ENCODE measurements at places on chromosomes 5 and 9.

DNA sequence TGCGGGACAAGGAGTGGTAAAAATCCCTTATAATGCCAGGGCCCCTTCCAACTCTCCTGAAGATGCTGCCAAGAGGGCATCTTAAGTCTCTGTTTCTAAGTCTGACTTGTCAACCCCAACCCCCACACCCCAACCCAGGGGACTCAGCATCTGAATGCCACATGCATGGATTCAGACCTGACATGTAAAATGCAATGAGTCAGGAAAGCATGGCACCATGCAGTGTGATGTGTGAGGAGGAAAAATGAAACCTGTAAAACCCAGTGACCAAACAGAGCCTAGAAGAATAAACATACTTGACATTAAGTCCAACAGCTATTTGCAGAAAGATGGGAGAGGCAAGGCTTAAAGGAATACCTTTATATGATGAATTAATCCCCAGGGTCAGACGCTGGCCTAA, 112.4 kb downstream of the ASTN2 start:
- no peak for DNase-seq

GRCh38 chr9:69431777-69432176, 106.8 kb downstream of the ENTREP1 start:
- no peak for DNase-seq

GRCh38 chr9:126805554-126806262, 868 bp downstream of the ZBTB43 start:
- peak; percentile 72 for DNase-seq

DNA sequence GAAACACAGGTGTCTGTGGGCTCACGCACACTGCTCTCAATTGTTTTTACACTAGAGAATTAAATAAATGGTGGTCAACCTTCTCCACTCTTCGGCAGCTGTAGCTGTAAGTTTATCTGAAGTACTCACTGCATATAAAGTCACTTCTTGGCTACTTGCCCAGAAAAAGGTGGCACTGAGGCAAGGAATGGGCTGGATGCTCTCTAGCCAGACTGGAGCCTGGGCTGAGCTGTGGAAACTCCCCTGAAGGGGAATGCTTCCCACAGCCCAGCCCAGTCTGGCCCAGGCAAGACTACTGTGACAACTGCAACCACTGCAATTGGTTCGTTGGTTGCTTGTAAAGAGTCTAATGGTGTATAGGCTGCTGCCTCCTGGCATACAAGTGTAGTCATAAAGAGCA, 4.5 kb downstream of the LEAP2 start:
- DNase-seq, result no peak

GRCh38 chr9:1416261-1416660, 366.1 kb downstream of the DMRT2 start:
- no peak for DNase-seq

DNA sequence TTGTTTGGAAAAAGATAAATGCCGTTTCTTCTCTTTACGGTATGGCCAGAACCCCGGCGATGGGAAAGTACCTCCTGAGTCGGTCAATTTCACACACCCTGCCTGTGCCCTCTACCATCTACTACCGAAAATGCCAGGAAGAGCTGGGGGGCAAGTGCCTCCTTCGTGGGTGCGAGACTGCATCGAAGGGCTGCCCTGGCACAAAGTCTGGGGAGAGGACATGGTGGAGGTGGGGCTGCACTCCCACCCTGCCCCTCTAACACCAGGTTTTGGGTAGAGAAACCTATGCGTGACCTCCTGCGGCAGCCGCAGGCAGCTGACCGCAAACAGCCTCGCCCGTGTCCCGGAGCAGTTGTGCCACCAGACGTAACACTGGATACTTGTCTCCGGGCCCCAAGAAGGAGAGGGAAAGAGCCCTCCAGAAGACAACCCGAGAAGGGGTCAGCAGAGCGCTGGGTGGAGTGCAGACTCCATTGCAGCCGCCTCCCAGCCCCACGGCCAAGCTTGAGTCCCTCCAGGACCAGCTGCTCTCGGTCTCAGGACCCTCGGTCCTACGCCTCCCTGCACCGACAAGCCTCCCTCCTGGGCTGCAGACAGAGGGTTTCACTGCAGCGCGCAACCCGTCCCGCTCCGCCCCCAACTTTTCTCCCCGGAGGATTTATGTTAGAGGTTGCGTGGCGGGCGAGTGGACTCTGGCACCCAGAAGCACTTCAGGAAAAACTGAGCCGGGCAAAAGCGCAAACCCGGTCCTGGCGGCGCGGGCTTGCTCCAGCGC, 823 bp upstream of the PRDM6 start:
- DNase-seq, result peak; percentile 43

GRCh38 chr9:37976714-37977477, 73.0 kb upstream of the SLC25A51 start:
- no peak for DNase-seq

GRCh38 chr5:398475-399295, 44.3 kb upstream of the EXOC3 start:
- no peak for DNase-seq

GRCh38 chr9:26264709-26265601, 586.7 kb upstream of the TUSC1 start:
- DNase-seq, result no peak

GRCh38 chr9:107142430-107142829, 140.6 kb upstream of the RAD23B start:
- DNase-seq, result no peak

DNA sequence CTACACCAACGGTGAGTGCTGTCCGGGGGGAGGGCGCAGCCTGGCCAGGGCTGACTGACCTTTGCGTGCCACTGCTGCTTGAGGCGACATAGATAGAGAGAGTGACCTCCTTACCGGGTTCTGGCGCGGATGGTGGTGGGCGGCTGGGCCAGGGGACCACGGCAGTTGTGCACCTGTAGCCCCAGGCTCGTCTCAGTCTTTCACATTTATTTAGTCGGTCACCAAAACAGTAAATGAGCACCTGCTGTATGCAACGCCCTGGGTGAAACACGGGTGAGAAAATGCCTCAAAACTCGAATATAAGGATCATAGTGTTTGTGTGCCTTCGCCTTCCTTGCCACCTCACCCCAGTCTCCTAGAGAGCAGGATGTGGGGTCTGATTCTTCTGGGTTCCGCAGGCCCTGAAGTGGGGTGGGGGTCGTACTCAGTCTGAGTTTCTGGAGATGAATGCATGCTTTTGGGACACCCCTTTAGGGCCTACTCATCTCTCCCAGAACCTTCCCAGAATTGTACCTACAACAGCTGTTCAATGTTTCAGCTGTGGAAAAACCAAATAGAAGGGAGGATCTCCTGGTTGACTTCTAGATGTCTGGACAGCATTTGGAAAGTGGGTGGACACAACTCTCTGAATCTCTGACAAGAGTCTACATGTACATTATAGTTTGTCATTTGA, 714 bp downstream of the SEC24A start:
- DNase-seq, result peak; percentile 23

DNA sequence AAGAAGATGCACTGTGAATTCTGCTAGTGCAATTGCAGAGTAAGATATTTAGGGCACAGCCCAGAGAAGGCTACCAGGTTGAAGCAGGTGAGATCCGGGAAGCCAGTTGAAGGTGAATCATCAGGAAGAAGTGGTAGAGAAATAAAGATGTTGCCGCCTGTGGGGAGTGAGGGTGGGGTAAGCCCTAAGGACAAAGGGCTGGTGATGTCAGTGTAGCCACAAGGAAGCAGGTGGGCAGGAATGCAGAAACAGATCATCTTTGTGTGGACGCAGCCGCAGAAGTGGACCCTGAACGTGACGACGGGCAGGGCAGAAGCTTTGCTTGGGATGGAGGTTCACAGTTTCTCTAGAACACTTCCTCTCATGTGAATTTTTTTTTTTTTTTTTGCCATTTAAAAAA, 164.2 kb downstream of the ACTL7B start:
- no peak for DNase-seq

GRCh38 chr5:163544041-163544440, 38.6 kb downstream of the MAT2B start:
- no peak for DNase-seq

- DNase-seq, result no peak
Observed at GRCh38 chr9:94625835-94626234, 13.5 kb downstream of the FBP1 start.

GRCh38 chr9:89805571-89806292, 200.9 kb downstream of the GADD45G start:
- no peak for DNase-seq

GRCh38 chr9:4923580-4924544, 61.2 kb upstream of the JAK2 start:
- peak; percentile 60 for DNase-seq

GRCh38 chr5:4513381-4513780, 626.7 kb upstream of the ADAMTS16 start:
- DNase-seq, result no peak

DNA sequence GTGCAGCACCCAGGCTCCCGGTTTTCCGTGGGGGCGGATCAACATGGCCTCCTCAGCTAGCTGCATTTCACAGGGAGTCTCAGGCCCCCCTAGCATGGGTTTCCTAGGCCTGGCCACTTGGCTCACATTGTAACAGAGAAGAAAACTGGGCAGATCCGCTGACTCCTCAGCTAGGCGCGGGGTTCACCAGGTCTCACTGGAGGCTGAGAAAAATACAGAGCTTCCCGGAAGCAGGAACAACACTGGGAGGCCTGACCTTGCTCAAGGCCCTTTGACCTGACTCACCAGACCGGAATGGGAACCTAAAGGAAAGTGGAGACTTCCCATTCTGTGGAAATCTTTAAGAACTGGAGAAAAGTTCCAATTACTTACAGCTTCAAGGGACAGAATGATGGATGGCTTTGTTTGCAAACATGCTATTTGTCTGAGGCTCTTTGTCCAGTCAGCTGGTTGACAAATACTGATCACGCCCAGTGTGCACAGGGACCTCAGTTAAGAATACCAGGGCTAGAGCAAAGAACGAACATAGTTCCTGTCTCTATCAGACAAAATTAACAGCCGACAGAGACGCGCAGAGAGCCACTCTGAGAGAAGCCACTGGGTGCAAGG, 88.7 kb upstream of the LRRTM2 start:
- no peak for DNase-seq

- DNase-seq, result no peak
Observed at GRCh38 chr9:2055203-2055658, 40.1 kb downstream of the SMARCA2 start.

DNA sequence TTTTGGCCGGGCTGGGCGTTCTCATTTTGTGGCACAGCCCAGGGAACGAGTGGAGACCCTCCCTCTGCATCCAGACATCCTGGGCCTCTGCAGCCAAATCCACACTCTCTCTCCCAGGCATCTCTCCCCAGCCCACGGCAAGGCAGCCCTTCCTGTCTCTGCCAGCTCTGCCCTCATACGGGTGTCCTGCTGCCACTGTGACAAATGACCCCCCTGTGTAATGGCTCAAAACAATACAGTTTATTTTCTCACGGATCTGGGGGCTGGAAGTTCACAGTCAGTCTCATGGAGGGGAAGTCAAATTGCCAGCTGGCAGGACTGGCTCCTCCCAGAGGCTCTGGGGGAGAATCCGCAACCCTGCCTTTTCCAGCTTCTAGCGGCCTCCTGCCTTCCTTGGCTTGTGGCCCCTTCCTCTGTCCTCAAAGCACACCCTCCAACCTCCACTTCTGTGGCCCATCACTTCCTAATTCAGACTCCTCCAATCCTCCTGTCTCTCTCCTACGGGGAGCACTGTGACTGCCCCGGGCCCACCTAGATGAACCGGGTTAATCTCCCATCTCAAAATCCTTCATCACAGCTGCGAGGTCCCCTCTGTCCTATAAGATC, 70.2 kb upstream of the COL5A1 start:
- DNase-seq, result no peak

DNA sequence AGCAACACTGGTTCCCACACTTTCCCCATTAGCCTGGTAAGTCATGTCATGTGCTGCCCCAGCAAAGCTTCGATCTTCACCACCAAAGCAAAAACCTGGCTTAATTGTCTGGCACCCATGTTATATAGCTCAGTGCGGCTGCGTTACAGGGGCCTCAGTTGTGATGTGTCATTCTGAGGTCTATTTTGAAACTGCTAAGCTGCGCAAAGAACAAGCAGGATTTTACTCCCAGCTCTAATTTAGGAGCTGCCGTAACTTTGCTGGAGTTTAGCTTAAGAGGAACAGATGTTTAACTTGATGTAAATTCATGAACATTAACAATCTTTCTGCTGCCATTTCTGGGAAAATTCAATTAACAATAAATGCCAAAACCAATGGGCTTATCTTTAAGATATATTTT, 274.1 kb downstream of the HSPA4 start:
- DNase-seq, result no peak

DNA sequence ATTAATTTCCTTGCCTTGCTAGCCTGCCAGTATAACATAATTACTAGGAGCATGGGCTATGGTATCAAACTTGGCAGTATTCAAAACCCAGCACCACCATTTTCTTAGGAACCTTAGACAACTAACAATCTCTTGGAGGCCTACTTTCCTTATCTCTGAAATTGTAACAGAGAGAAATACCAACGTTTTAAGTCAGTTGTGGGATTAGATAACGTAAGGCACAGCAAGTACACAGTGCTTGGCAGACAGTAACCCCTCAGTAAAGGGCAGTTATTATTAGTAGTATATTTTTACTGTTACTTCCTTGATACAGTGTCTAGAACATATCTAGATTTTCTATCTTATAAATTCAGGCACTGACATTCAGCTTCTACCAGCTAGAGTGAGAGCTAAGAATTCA, 309.6 kb downstream of the ACTL7B start:
- no peak for DNase-seq

DNA sequence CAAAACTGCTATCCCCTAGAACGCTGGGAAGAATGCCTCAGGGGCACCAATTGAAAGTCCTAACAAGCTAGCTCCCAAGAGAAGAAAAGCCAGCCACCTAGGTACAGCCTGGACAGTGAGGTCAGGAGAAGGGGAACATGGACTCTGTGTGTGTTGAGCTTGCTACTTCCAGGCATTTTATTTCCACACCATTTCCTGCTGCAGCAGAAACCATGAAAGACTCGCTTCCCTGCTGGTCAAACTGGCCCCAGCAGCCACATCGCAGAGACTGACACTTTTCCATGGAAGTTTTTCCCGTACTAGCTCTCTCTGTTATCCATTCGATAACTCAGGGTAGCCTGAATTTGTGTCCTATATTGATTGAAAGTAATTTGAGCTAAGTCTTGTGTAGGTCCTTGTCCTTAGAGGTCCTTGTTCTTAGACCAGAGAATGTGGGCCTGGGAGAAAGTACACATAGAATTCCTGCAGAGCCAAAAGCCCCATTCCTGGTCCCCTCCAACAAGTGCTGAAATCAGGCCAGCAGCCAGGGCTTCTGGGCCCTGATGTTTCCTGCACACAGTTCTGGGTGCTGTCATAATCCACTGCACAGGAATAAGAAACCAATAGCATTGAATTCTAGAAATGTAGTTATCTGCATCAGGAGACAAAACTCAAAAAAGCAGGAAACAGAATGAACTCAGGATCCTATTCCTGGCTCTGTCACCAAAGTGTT, 96.6 kb downstream of the BRINP1 start:
- no peak for DNase-seq

- DNase-seq, result no peak
Observed at GRCh38 chr9:15018096-15018637, 107.9 kb upstream of the FREM1 start.

GRCh38 chr5:158456756-158457155, 597.8 kb upstream of the CLINT1 start:
- DNase-seq, result peak; percentile 30

DNA sequence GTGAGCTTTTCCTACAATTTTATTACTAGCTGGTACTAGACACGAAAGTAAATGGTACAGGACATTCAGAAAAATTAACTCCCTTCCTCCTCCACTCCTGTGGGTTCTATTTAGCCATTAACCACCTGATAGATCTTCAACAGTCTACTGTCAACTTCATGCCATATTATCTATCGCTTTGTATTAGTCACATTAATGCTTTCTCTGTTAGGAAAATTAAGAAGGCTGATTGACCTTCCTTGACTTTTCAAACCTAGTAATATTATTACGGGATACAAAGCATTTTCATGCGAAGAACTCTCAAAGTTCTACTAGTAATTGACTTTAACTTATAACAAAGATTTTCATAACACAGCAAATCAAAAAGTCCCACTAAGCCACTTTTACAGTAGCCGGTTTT, 1.2 kb downstream of the TEX10 start:
- peak; percentile 23 for DNase-seq

Measured in GM13977 (cell line).